Smooth muscle cell of the brain vasculature (primary cell): ENCODE measurements at places on chromosomes 2 and 18.

- DNase-seq, result no peak
Observed at GRCh38 chr2:237509905-237510304, 22.9 kb downstream of the MLPH start.

DNA sequence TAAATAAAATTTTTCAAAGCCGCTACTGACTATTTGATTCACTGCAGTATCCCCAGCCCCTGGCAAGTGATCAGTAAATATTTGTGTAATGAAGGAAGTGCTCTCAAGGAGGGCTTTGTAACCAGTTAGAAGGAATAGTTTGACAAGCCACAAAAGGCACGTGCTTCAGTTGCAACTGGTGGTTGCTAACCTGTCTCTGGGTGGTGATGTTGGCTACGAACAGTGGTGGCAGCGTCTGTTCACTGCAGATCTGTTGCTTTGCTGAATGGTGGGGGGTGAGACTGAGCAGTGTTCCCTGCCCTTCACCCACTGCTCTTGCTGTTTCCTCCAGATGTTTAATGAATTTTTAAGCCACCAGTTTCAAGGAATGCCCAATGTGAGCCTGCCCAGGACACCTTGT, 73.9 kb upstream of the SIX2 start:
- no peak for DNase-seq

DNA sequence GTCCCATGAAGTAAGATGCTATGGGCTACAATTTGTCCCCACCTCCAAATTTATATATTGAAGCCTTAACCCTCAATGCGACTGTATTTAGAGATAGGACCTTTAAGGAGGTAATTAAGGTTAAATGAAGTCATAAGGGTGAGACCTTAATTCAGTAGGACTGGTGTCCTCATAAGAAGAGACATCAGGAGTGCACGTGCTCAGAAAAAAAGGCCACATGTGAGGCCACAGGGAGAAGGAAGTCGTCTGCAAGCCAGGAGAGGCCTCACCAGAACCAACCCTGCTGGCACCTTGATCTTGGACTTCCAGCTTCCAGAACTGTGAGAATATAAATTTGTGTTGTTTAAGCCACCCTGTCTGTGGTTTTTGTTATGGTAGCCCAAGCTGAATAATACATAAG, 25.5 kb upstream of the TEX44 start:
- DNase-seq, result no peak

- no peak for DNase-seq
Observed at GRCh38 chr2:70678576-70679143, 89.3 kb downstream of the ADD2 start.

- no peak for DNase-seq
Observed at GRCh38 chr2:84906108-84906899, 848 bp downstream of the TMSB10 start.

GRCh38 chr2:45627911-45628310, 16.8 kb upstream of the SRBD1 start:
- no peak for DNase-seq

DNA sequence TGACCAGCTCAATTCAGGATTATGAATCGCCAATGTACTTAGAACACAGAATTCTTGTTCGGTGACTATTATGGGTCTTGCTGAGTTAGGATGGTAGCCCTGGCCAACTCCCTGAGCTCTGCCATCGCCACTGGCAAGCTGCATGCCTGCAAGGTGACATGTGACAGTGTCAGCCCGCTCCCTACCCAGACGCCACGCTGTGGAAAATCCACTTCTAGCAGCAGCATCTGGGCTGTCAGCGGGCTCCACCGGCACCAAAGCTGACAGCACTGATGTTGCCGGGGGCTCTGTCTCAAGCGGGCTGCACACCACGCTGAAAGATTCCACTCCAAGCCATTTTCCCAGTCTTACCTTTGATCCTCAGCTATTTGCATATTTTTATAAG, 100.7 kb downstream of the MYT1L start:
- no peak for DNase-seq

DNA sequence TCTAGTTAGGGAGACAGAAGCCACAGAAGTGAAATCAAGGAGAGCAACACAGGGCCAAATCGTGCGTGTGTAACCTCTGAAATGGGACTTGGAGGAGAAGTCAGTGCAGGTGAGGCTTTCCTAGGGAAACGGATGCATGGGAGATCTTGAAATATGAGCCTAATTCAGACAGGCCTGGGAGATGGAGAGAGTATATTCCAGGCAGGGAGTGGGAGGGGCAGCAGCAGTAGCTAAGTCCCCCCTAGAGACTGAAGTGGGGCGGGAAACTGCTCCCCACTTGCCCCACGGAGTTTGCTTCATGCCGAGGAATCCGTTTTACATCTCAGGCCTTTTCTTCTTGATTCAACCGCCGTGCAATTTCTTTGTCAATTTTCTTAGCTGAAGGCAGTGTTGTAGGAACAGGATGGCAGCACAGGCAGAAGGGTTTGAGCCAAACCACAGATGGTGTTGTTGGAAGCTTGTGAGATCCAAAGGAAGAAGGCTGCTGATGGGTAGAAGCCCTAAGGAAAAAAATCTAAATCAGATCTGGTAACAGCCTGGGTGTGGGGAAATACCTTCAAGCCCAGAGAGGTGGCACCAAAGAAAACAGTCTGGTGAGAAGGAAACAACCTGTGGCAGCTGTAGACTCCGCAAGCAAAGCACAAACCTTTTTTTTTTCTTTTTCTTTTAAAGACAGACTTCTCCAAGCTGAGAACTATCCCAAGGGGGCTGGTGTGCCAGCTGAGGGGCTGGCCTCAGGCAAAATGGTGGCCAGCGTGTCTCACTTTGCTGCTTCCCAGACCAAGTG, 40.2 kb downstream of the EPAS1 start:
- DNase-seq, result no peak

- no peak for DNase-seq
Observed at GRCh38 chr18:11324510-11324909, 175.1 kb upstream of the PIEZO2 start.

GRCh38 chr2:74149570-74150319, 2.0 kb upstream of the BOLA3 start:
- no peak for DNase-seq

- DNase-seq, result no peak
Observed at GRCh38 chr2:144510294-144510991, 9.5 kb downstream of the ZEB2 start.

- DNase-seq, result no peak
Observed at GRCh38 chr2:235690809-235691450, 197.1 kb downstream of the AGAP1 start.

- no peak for DNase-seq
Observed at GRCh38 chr2:229660951-229661350, 53.4 kb downstream of the DNER start.

DNA sequence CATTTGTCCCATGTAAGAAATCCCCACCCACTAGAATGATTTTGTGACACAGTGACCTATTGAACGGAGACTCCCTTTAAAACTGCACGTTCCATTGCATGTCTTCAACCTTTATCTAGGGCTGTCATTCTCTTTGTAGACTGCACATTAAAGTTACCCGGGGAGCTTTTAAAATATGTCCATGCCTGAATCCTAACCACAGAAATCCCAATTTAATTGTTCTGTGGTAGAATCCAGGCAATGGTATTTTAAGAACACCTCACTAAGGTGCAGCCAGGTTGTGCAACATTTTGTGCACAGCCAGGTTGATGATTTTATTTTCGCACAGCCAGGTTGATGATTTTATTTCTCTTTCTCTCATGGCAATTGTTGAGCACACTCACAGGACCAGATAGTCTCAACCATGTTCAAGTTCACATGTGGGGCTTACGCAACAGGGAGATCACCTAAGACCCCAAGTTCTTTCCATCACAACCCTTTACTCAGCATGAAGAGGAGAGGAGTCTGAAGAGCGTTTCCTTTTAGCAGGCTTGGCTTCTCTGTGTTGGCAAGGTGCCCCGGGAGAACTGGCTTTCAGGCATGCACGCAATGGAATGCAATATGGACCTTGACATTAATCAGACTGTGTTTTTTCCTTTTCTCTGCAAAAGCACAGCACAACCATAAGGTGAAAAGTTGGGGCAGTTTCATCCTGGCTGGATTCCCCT, 467.3 kb upstream of the ETAA1 start:
- DNase-seq, result no peak

GRCh38 chr2:171330155-171330956, 103.4 kb downstream of the METTL8 start:
- no peak for DNase-seq

DNA sequence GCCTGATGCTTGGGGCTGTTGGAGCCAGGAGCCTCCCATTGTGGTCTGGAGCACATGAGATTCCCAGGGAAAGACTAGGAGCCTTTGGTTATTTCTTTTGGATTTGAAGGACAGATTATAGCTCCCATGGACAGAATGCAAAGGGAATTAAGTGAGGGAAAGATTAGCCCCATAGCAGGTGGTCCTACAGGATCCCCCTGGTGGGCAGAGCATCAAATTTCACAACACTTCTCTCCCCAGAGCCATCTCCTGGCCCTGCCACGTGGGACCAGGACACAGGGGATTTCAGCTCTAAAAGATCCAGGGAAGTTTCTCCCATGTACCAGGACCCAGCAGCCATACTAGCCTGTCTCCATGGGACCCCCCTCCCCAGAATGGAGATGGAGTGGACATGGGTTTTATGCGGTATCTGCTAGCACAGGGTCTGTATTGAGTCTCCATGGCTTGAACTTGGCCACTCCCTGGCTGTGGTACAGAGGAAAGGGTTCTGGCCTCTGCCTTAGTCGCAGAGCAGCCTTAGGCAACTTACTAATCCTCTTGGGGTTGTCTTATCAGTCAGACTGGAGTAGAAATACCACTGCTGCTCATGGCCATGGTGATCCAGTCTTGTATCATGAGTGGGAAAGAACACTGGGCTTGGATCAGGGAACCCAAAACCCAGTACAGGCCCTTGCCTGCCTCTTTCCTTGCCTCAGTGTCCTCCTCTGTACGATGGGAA, 6.8 kb upstream of the PLB1 start:
- DNase-seq, result no peak

DNA sequence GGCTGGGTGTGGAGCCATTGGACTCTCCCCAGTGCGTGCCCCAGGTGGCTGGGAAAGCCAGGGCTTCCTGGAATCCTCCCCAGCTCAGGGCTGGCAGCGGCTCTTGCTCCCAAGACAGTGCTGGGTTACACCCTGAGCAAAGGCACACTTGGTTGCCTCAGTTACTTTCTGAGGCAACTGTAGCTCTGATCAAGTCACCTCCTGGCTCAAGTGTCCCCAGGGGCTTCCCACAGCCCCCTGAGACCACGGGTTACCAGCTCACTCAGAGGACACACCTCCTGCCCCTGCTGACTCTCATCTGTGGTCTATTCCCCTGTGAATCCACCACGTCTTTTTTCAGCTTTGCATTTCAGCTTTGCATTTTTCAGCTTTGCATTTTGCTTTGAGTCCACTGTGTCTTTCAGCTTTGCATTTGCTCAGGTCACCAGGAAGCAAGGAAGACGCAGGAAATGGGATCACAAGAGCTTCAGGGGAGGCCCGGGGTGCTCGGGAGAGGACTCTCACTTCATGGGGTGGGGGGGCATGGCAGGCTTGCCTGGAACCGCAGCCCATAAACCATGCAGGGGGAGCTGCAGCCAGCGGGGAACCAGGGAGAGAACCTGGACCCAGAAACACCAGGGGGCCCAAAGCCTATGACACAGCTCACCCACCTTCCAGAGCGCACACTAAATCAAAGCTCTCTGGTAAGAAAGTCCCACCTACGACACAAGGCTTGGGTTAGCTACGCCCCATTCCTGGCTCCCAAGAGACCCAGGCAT, 138.0 kb upstream of the ASB18 start:
- DNase-seq, result no peak

DNA sequence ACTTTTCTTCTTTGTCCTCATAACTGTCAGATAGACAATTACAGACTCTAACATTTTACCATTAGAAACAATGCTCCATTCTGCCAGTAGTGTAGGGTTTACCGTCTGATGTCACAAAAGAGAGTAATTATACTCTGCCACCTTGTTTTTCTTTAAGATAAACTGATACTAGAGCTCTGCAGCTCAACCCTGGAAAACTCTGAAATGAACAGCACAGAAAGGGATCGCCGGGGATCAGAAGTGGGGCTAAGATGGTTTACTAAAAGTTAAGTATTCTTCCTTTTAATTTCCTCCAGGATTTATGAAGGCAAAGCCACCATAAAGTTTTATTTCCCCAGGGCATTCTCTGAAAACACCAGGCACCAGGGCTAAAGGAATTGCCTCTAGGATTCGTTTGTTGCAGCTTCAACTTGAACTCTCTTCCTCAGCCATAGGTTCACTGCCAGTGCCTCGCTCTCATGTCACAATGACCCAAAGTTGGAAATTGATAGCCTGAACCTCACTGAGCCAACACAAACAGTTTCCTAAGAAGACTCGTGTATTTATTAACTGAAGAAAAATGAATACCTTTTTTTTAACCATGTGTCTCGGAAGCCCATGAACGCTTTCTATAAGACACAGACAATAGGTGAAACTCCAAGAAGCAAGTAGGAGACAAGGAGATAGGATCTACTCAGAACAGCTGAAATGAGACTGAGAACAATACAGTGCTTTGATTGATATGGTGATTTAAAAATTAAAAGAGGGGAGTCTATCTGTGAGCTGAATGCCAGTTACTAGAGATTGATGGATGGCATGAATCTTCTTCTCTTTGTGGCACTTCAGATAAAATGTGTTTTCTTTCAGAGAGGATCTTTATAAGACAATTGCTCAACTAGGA, 121.5 kb upstream of the SPATS2L start:
- DNase-seq, result no peak

GRCh38 chr18:40249390-40250080, 1705.5 kb upstream of the PIK3C3 start:
- no peak for DNase-seq

DNA sequence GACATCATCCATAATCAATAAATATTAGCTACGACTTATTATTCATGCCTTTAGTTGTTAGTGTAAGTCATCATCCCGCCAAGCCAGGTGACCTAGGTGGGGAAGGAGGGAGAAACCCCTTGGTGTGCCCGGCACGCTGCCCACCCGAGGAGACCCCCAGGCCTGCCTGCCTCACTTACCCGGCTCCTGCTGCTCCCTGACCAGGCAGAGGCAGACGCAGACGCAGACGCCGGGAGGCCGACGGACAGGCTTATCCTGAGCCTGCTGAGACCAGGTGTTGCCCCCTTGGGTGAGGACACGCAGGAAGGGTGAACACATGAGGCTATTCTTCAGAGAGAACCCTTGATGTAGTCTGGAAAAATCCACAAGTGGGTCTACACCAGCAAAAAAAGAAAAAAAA, 401.8 kb downstream of the GALR1 start:
- no peak for DNase-seq

DNA sequence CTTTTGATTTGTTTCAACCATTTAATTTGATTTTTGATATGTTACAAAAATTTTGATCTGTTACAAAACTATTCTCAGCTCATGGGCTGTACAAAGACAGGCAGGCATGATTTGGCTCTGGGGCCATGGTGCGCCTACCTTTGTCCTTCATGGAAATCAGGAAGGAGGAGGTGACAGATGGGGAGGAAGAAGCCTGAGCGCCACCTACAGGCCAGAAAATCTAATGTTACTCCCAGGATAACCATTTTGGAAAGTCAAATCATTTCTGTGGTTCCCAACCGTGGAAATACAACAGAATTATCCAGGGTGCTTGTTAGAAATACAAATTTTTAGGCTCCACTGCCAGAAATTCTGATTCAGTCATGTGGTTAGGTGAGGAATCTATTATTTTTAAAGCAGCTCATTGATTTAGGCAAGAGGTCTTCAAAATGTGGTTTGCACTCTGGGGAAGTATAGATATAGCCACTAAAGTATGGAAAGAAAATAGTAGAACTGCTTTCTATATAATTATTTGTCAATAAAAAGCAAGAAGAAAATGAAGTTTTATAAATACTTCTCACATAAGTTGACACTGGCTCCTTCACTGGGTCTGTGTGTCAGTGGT, 93.9 kb downstream of the EVA1A start:
- DNase-seq, result no peak
